ENCODE measurements at places on chromosomes 2 and 18.

- no peak for DNase-seq
These were observed 131.9 kb downstream of the GLI2 start for GRCh38 chr2:120867290-120868241.

DNA sequence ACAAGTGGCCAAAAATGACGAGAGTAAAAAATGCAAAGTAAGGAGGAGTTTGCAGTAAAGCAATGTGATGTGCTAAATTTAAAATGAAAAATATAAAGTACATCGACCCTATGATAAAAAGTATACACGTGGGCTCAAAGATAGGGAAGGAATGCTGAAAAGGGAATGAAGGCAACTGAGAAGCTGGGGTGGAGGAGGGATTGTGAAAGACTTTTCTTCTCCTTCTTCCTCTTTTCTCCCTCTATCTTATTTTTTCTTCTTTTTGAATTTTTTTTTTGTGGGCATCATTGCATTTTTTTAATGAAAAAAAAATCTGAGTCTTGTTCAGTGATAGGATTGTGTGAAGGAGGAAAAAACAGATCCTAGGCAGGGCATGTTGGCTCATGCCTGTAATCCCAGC lies 57.6 kb upstream of the STK17B start:
- no peak for DNase-seq

DNA sequence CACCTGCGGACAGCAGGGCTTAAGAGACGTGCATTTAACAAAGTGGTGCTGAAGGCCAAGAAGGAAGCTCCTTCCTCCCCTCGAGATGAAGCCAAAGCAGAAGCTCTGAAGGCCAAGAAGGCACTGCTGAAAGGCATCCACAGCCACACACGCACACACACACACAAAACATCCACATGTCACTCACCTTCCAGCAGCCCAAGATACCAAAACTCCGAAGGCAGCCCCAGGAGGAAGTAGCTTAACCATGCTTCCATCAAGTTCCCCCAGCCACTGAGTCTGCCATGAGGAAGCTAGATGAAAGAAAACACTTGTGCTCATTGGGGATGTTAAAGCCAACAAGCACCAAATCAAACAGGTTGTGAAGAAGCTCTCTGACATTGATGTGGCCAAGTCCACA lies 175.7 kb upstream of the POU3F3 start:
- no peak for DNase-seq

GRCh38 chr2:103174711-103175110 lies 412.9 kb downstream of the TMEM182 start:
- DNase-seq: no peak

DNA sequence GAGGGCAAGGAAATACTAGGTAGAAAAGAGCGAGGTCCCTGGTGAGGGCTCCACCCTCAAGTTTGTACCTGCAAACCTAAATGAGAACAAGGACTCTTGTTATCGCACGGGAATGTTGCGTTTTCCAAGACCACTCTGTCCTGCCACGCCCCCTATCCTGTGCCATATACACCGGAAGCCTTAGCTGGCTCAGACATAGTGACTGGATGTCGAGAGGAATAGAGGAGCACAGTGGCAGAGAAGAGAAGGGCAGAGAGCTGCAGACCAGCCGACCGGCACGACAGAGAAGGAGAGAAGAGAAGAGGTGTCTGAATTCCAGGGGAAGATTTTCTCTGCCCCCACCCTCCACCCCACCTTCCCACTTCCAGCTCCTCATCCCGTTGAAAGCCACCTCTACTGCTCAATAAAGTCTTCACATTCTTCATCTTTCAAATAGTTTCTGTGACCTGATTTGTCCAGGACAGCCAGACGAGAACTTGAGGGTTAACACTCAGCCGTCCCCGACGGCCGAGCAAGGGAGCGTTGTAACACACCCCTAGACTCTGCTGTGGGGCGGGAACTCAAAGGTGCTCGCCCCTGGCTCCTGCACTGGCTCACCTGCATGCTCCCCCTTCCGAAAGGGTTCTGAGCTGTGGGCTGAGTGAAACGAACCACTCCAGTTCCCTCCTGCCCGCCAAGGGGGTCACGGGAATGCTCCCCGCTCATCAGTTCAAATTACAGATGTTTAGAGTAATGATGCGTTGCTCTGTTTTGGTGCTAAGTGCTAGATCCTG lies 24.9 kb upstream of the COL3A1 start:
- DNase-seq: no peak

DNA sequence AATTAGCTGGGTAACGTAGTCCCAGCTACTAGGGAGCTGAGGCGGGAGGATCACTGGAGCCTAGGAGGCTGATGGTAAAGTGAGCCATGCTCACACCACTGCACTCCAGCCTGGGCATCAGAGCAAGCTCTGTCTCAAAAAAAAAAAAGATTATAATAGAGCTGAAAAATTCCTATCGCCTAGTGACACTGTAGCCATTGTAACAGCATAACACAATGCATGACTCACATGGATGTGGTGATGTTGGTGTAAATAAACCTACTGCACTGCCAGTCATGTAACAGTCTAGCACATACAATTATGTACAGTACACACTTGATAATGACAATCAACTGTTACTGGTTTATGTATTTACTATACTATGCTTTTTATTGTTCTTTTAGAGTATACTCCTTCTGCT lies 39.6 kb downstream of the MGAT4A start:
- DNase-seq: no peak

Measured in esophagus squamous epithelium (tissue), 5 donors.